ENCODE measurements at places on chromosomes 7 and 10. TPM values are rescaled to one million over a fixed set of nuclear protein-coding genes. Genes with fewer than 3 reads are reported as not detected.
A peak's percentile ranks its signal among the peaks of the same experiment; 100 is the strongest.

GRCh38 chr10:13915710-13916109, 328.9 kb downstream of the PRPF18 start:
- H3K27me3 ChIP-seq: no peaks in the 10 kb centered on the region
- H3K4me3 ChIP-seq: no peak overlapping the region
- H3K27ac ChIP-seq: no peak overlapping the region
- no peaks in the 10 kb centered on the region for H3K4me1 ChIP-seq
- DNase-seq: no peak

GRCh38 chr10:47183704-47184041, 116.3 kb upstream of the GDF10 start:
- no peak for DNase-seq
- H3K27ac ChIP-seq: no peak overlapping the region
- no peaks in the 10 kb centered on the region for H3K4me1 ChIP-seq
- H3K27me3 ChIP-seq: no peaks in the 10 kb centered on the region
- no peaks in the 10 kb centered on the region for H3K36me3 ChIP-seq
- H3K4me3 ChIP-seq: no peak overlapping the region

DNA sequence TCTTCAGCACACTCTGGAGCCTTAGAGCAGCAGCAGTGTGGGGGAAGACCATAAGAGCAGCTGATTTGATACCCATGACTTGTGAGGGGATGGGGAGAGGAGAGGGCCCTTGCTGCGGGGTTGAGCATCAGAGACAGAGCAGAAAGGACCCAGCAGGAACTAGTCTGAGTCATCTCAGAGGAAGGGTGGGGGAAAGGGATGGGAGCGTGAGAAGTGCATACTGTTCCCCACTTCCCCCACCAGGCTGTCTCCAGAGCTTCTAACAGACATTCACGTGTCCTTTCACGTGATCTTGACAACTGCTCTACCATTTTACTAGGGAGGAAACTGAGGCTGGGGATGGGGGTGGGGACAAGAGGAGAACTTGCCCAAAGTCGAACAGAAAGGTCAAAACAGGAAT, 38.7 kb downstream of the FAM241B start:
- H3K36me3 ChIP-seq: no peaks in the 10 kb centered on the region
- no peak overlapping the region for H3K4me3 ChIP-seq
- H3K27me3 ChIP-seq: peaks cover 17% of the 10 kb centered on the region
- H3K4me1 ChIP-seq: no peaks in the 10 kb centered on the region

Gene HYCC1
- 20.7 TPM for total RNA-seq

GRCh38 chr10:49592726-49593563, 17.2 kb upstream of the SLC18A3 start:
- H3K4me1 ChIP-seq: no peaks in the 10 kb centered on the region
- H3K36me3 ChIP-seq: no peaks in the 10 kb centered on the region
- no peak overlapping the region for H3K4me3 ChIP-seq
- H3K27ac ChIP-seq: no peak overlapping the region

DNA sequence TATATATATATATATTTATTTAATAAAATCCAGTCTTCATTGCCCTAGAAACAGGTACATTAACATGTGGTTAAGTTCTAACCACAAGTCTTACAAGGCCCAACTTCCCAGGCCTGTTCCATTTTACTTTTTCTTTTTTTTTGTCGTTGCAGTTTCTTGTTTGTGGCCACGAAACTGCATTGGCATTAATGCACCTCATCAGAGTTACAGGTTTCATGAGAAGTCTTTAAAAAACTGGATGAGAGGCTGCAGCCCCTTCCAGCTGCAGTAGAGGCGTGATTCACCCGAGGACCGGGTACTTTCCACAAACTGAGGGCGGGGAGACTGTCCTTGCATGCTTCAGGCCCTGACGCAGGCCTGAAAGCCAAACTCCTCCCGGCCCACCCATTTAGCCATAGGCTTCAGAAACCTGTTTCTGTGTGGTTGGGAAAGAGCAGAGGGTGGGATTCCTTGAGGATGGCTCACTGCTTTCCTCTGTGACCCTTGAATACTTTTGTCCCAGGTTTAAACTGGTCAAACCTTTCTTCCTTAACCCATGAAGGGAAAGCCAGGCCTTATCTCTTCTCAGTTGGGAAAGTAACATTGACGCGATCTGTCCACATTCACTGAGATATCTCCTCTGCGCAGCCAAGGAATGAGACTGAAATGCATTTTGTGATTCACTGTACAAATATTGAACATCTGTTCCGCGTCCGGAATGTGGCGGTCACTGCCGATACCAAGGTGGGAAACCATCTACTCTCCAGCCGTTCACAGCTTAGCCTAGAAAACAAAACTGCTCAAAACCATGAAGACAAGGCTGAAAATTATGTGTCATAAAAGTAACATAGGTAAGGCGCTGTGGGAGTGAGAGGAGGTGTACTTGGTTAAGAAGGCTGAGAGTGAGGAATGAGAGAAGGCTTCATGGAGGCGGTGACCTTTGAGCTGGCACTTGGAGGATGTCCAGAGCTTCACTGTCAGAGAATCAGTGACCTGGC, 311.7 kb downstream of the GATA3 start:
- no peak overlapping the region for H3K4me3 ChIP-seq
- H3K36me3 ChIP-seq: peaks cover 2% of the 10 kb centered on the region
- DNase-seq: peak; percentile 82
- H3K27me3 ChIP-seq: no peaks in the 10 kb centered on the region
- H3K4me1 ChIP-seq: peaks cover 58% of the 10 kb centered on the region

DNA sequence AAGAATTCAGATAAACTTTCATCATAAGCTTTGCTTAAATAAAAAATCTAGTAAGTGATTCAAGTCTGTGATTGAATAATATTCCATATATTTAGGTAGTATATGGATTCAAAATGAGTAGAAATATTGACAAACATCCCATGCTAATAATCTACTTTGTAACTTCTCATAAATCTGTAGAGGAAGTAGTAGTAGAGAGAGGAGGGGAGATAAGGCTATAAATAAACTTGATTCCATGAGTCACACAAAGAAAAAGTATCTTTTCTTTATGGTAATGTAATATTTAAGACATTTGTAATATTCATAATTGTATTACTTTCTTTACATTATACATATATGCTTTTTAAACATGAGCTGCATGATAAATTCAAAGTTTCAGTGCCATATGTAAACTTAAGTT, 25.6 kb upstream of the CD36 start:
- no peak overlapping the region for H3K27ac ChIP-seq
- no peaks in the 10 kb centered on the region for H3K4me1 ChIP-seq
- no peak overlapping the region for H3K4me3 ChIP-seq
- no peak for DNase-seq
- no peaks in the 10 kb centered on the region for H3K36me3 ChIP-seq

- no peak overlapping the region for H3K27ac ChIP-seq
- H3K36me3 ChIP-seq: peaks cover 36% of the 10 kb centered on the region
- no peak for DNase-seq
- no peak overlapping the region for H3K4me3 ChIP-seq
Measured at GRCh38 chr7:37116093-37116701, 332.5 kb downstream of the ELMO1 start.
